Stimulated activated naive B cell treated with anti-CD40 and anti-IgM and Interleukin-4, amounts not matched to agents 10 μg/mL and 1 μg/mL and 100 μg/mL, for 72 hours (primary cell): ENCODE measurements at places on chromosomes 2 and 18.

DNA sequence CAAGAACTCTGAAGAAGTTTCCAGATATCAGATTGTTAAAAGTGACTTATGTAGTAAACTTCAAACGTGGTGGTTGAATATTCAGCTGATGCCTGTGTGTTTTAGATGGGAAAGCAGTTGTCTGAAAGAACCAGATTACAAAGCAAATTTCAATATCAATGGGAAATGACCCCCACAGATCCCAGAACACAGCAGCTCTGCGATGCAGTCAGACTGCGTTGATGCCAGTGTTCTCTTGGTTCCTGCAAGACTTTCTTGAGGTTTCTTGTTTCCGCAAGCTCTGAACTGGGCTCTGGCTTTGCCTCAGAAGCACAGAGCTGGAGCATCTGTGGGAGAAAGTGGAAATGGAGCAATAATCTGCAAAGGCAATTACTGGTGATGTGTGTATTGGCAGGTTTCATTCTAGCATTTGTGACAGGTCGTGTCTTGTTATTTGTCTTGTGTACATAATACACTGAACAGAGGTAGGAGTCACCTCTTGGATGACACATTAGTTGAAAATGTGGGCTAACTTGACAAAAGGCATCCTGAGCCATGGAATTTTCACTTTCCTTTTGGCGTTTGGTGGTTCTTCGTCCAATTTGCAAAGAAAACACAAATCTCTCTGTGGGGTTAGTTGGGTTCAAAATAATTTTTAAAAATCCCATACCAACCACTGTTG lies 10.8 kb upstream of the LYPD6B start:
- DNase-seq, result no peak

DNA sequence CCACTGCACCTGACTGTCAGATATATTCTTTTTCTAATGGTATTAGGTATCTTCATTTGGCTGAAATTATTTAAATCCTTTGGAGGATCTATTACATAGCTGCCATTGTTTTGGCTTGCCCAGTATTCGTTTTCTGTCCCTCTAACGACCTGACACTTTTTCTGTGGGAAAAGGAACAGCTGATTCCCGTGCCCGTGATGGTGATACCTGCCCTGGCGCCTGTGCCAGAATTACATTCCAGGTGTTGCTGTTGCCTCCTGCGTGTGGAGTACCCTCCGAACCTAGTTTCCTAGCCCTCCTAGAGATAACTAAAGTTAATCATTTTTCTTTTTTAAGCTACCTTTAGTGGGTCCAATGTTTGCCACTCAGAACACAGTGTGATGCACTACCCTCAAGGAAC lies 14.0 kb downstream of the HOXD1 start:
- DNase-seq, result no peak

DNA sequence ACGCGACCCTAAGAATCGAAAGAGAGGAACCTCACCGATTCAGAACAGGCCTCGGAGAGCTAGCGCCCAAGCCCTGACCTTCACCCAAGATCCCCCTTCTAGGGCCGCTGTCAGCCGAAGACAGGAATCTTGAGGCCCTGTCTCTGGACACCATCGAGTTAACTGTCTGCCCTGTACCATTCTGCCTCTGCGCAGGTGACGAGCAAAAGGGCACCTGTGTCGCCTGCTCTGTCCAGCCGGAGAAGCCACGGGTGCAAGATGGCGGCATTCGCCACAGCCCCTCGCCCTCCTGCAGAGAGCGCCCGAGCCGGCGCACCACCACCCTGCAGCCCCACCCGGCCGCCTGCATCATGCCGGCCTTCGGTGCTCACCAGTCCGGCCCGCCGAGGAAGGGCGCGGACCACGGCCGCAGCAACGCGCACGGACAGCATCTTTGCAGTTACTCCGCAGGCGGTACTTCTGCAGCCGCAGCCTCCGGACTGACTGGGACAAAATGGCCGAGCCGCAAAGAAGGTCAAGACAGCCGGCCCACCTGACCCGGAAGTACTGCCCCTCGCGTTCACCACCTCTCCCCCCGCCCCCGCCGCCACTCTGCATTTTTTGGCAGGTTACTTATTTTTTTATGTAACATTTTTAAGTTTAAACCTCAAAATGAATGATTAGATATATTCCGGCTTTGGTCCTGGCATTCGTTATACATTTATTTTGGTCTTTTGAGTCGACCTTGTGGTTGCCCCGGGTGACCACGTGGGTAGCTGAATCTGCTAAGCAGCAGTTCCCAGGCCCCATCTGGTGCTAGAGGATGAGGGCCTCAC lies at the start of gene ATP5F1A:
TSS of gene ATP5F1A (minus strand) at position 496 of the 815 bp plus-strand sequence. CDS start at position 431, 65 bp downstream.
- DNase-seq, result peak; percentile 79

DNA sequence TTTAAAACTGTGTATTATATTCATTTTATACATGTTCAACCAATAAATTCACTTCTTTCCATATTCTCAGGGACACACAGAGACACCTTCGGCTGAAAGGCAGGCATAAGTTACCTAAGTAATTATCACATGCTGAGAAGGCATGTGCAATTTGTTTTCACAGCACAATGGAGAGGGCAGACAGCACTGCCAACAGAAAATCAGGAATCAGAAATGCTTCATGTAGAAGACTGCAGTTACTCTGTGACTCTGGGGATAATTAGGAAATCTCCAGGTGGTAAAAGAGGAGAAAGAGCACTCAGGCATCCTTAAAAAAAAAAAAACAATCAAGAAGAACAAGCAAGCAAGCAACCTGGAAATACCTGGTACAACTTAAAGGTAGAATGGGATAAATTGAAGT lies 49.3 kb downstream of the DSEL start:
- DNase-seq, result no peak

DNA sequence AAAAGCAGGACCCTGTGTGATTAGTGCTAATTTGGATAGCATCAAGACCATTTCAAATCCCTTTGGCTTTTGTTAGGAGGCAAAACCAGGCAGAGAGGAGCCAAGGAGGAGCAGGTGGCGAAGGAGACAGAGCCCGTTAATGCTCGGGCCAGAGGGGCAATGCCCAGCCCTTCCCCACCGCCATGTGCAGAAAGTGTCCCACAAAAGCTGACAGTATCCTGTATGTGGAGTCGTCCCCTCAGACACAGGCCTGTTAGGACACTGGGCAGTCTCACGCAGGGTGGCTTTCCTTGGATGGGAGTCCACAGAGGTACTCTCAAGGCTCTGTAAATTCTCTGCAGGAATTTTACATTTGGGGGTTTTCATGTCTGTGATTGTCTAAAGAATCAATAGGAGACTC lies 44.8 kb upstream of the TFCP2L1 start:
- DNase-seq, result no peak

DNA sequence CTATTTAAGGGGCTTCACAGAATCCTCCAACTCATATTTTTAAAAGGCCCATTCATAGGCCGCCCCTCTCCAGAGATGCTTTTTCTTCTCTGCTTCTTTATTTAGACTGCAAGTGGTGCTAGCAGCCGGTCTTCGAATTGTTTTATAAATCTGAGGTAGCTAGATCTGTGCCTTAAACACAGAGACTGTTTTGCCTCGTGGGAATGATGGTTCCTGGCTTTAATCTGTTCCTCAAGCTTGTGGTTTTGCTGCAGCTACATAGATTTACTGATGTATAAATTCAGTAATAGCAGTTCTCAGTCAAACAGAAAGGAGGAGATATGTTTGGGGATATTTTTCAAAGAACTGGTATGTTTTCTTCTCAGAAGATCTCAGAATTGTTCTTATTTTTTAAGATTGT lies 45.3 kb downstream of the TNFRSF11A start:
- no peak for DNase-seq

GRCh38 chr2:52933878-52934277 lies 833.7 kb upstream of the CHAC2 start:
- no peak for DNase-seq

- DNase-seq, result no peak
Measured at GRCh38 chr18:50006470-50007046, 188.4 kb downstream of the MYO5B start.

DNA sequence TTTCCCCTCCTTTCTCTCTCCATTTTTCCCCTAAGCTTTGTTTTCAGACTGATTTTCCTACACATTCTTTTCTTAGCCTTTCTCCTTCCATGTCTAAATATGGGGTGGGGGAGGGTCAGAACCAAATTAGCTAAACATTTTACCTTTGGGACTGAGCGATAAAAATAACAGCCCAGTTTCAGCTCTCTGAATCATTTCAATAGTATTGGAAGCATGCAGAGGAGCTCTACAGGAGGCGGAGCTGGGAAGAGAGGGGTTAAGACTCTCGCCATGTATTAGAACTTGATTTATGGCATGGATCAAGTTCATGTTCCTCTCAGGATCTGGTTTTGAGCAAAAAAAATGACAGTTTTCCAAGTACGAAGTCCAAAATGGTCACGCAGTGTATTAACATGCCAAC lies 109.1 kb downstream of the CPO start:
- no peak for DNase-seq

DNA sequence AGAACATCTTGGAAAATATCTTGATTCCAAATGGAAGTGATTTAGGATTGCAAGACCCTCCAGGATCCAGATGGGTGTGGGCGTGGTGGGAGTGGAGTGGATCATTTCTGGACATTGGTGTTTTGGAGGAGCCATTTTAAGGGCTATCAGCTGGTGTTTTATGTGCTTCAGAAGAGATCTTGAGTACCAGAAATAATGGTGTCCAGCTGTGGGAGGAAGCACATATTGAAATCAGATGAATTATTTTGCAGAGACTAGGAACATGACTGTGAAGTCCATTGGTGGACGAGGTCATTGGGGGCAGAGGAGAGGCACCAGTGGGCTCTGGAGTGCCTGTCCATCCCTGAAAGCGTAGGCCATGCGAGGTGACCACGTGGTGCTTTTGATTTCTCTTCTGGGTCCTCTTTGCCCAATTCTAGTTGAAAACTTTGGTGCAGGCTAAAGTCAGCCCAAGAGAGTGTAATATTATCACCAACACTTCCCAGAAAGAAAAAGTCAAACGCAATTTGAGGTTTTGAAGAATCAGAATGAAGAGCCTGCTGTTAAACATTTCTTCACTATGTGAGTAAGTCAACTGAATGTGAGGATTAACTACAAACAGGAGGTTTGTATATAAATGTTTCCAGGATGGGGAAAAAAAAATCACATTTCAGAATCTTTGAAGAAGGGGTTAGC lies 31.6 kb downstream of the RNF144A start:
- no peak for DNase-seq

DNA sequence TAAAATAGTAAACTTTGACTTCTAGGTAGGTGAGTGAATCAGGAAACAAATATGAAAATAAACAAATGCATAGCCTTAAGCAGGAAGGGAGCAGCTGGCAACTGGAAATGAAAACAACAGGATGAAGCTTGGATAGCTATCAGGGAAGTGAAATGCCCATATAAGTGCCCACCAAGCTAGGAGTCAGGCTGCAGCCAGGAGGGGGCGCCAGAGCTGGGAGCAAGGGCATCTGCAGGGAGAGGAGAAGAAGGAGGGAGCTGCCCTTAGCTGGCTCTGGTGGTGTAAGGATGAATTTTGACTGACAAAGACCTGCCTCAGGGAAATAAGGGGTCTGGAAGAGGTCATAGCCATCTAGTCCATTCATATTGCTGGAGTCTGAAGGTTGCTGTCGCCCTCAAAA lies 298.3 kb downstream of the TDRD15 start:
- no peak for DNase-seq

DNA sequence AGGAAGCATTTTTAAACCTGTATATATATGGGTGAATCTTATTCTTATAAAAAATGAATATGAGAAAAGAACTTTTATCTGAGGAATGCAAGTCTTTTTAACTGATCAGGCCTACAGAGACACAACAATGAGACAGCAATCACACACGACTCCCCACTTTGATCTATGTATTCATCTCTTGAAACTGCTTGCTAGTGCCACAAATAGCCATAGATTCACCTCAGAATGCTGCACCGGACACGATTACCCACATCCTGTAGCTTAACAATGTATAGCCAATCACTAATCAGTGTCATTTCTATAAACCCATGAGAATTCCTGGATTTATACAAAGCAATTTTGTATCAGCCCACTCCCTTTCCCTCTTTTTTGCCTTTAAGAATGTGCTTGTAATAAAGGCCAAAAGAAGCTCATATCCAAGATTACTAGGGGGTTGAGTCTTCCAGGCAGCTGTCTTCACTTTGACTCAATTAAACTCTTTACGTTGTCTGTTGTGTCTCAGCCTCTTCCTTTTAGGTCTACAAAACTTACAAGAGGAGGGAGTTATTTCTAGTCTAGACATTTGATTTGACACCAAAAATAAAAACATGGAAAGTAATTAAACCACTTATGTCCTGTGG lies 94.9 kb downstream of the MBD2 start:
- no peak for DNase-seq

GRCh38 chr2:9847140-9847539 lies 3.9 kb downstream of the TAF1B start:
- DNase-seq, result no peak

GRCh38 chr2:160909781-160910242 lies 250.4 kb upstream of the TANK start:
- no peak for DNase-seq

GRCh38 chr2:158993721-158994587 lies 25.5 kb downstream of the TANC1 start:
- DNase-seq, result no peak
